ENCODE measurements at places on chromosomes 5 and 9.

GRCh38 chr5:5930561-5930960 is 447.8 kb downstream of the MED10 start:
- no peak for DNase-seq

GRCh38 chr5:178162481-178162880 is 8.8 kb upstream of the NHP2 start:
- no peak for DNase-seq

GRCh38 chr5:16853518-16853917 is 82.6 kb downstream of the MYO10 start:
- no peak for DNase-seq

- no peak for DNase-seq
Observed at GRCh38 chr9:29211580-29212396, 1638.5 kb upstream of the C9orf72 start.

- no peak for DNase-seq
Observed at GRCh38 chr9:86955561-86955960, 8.3 kb upstream of the GAS1 start.

DNA sequence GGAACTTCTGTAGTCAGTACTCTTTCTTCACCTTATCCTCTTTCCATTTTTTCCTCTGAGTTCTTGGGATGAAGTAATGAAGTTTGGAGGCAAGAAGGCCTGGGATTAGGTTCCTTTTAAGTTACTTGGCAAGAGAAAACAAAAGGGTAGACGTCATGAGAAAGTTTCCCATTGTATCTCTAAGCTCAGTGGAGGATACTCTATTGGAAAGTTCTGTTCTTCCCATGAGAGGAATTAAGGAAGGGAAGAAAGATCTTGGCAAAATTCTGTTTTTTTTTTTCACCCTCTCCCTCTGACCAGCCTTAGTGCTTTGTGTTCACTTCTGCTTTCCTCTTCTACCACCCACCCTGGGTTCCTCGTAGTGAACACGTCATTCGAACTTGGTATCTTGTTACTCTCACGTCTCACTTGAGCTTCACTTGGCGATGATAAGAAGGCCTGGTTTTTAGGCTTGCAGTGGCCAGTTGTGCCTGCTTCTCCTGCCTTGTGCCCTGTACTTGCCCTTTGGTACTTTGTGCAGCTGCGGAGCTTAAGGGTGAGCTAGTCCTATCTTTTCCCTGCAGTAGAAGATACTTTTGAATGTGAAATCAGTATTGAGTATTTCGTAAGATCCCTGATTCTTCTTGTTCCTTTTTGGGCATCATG is 67.0 kb downstream of the ARHGAP26 start:
- DNase-seq: no peak
